ENCODE measurements at places on chromosomes 11 and 22. TPM values are rescaled to one million over a fixed set of nuclear protein-coding genes. Genes with fewer than 3 reads are reported as not detected.

BLID gene
- total RNA-seq, result 0.33 TPM

ATP6V1E1 gene
- 77.3 TPM for total RNA-seq

SAA4 gene
- total RNA-seq, result not detected

GDPD4 gene
- total RNA-seq, result not detected

RFPL1 gene
- not detected for total RNA-seq

FGF19 gene
- 3.5 TPM for total RNA-seq

BCO2 gene
- total RNA-seq, result 2.7 TPM

MAJIN gene
- not detected for total RNA-seq

POGLUT3 gene
- total RNA-seq, result 23.8 TPM

DCDC1 gene
- 2.0 TPM for total RNA-seq

CECR2 gene
- total RNA-seq, result 7.9 TPM

IGHMBP2 gene
- total RNA-seq, result 28.8 TPM

SIK2 gene
- 28.0 TPM for total RNA-seq

NXPE2 gene
- total RNA-seq, result not detected

MS4A3 gene
- total RNA-seq, result not detected
